ENCODE measurements at places on chromosomes 1 and 21. TPM values are rescaled to one million over a fixed set of nuclear protein-coding genes. Genes with fewer than 3 reads are reported as not detected.

GPA33 gene
- total RNA-seq: 568 TPM

RGS2 gene
- 83.4 TPM for total RNA-seq

ABCG1 gene
- 42.1 TPM for total RNA-seq

SLAMF7 gene
- 2.7 TPM for total RNA-seq

ATF6 gene
- 10.8 TPM for total RNA-seq

LYPLA2 gene
- total RNA-seq: 75.7 TPM

Data from transverse colon (tissue), 4 donors.